ENCODE measurements at places on chromosomes 3 and 15.

- DNase-seq: no peak
These were observed 4.1 kb upstream of the UTS2B start for GRCh38 chr3:191334346-191334893.

DNA sequence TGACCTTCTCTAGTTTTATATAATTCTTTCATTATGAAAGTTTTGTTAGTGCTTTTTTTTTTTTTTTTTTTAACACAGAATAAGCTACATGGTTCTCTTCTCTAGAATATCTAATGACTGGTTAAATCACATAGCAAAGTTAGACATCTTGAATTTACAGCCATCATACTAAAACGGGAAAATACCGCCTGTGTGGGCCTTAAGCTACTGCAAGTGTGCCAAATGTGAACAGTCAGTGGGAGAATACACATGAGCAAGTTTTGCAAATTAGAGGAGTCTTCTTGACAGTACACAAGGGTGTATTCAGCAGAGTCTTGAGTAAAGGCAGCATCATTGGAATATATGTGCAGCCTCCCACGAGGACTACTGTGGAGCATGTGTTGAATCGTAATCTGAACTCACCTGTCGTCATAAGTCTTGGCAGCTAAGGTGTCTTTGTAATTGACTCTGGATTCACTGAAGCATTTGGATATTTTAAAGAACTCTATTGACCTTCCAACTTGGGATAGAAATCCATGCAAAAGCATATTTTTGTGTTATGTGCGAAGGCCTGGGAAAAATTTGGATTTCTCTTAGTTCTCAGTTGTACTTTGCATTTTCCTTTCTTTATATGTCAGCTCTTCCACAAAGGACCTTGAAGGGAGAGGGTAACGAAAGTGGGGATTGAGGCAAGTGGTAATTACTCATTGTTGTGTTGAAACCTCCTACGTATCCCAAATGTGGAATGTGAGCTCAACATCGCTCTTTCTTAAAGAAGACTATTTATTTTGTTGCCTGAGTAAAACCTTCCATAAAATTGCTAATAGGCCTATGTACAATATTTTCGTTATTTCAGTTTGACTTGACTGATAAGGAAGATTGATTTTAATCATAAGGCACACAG lies 117.4 kb downstream of the ATG7 start:
- no peak for DNase-seq

GRCh38 chr3:100073049-100073713 lies 41.1 kb downstream of the FILIP1L start:
- DNase-seq: no peak

DNA sequence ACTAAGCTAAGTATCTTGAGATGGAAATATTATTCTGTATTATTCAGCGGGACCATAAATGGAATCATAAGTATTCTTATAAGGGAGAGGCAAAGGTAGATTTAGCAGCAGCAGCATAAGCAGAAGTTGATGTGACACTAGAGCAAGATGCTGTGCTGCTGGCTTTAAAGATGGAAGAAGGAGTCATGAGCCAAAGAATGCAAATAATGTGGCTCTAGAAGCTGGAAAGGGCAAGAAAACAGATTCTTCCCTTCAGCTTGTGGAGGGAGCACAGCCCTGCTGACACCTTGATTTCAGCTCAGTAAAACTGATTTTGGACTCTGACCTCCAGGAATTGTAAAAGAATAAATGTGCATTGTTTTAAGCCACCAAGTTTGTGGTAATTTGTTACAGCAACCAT lies 144.2 kb upstream of the ANKRD28 start:
- no peak for DNase-seq

DNA sequence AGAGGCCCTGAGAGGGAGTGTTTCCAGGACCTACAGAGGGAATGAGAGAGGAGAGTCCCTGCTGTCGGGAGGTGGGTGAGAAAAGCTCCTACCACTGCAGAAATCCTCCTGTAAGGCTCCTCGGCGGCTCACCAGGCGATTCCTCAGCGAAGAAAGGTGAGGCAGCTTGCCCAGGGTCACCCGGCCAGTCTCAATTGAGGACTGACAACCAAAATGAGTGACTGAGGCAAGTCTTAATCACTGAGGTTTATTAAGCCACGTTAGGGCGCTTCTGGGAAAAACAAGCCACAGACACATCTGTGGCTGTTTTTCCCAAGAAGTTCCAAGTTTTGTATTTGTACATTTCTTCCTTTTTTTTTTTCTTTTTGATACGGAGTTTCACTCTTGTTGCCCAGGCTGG lies 48.5 kb downstream of the ZDHHC19 start:
- no peak for DNase-seq

GRCh38 chr3:140499114-140499757 lies 178.6 kb upstream of the TRIM42 start:
- DNase-seq: no peak

GRCh38 chr3:177085794-177086193 lies 111.5 kb downstream of the TBL1XR1 start:
- no peak for DNase-seq

GRCh38 chr3:176587089-176587488 lies 610.2 kb downstream of the TBL1XR1 start:
- DNase-seq: no peak

DNA sequence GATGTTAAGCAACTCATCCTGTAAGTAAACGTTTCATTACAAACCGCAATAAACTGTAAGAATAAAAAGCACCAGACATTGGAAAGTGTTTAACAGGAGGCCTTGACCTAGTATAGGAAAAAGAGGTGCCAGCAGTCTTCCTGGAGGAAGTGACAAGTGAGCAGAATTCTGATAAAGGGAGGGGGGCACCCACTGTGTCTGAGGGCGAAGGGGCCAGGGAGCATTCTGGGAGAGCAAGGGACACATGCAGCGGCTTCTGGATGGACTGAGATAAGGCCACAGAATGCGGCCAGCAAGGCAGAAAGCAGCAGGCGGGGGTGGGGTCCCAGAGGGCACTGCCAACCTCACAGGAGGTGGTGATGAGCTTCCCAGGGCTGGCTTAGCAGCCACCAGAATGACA lies 80.2 kb downstream of the MTHFS start:
- no peak for DNase-seq

DNA sequence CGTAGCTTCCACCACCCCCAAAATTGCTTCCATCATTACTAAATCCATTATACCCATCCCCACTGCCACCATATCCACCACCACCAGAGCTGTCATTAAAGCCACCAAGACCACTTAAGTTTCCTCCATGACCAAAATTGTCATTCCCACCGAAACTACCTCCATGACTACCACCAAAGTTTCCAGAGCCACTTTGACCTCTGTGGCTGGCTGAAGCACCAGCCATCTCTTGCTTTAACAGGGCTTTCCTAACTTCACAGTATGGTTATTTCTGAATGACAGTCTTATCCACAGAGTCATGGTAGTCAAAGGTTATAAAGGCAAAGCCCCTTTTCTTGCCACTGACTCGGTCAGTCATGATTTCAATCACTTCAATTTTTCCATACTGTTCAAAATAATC lies 24.3 kb upstream of the DENND4A start:
- DNase-seq: no peak

GRCh38 chr3:156418428-156418827 lies 136.5 kb downstream of the SSR3 start:
- no peak for DNase-seq

Measured in activated naive CD4-positive, alpha-beta T cell treated with anti-CD3 and anti-CD28 coated beads, Interleukin-2, amount 50 U/mL, for 16 hours (primary cell).